Stimulated activated CD4-positive, alpha-beta T cell treated with anti-CD3 and anti-CD28 coated beads, Interleukin-1b, Interleukin-23, amount 100 ng/mL, for 24 hours (primary cell): ENCODE measurements at places on chromosomes 5 and 9.

GRCh38 chr9:134698587-134699342, 57.2 kb downstream of the COL5A1 start:
- no peak for DNase-seq

- DNase-seq = no peak
Measured at GRCh38 chr5:133483406-133484090, 128.8 kb downstream of the FSTL4 start.

DNA sequence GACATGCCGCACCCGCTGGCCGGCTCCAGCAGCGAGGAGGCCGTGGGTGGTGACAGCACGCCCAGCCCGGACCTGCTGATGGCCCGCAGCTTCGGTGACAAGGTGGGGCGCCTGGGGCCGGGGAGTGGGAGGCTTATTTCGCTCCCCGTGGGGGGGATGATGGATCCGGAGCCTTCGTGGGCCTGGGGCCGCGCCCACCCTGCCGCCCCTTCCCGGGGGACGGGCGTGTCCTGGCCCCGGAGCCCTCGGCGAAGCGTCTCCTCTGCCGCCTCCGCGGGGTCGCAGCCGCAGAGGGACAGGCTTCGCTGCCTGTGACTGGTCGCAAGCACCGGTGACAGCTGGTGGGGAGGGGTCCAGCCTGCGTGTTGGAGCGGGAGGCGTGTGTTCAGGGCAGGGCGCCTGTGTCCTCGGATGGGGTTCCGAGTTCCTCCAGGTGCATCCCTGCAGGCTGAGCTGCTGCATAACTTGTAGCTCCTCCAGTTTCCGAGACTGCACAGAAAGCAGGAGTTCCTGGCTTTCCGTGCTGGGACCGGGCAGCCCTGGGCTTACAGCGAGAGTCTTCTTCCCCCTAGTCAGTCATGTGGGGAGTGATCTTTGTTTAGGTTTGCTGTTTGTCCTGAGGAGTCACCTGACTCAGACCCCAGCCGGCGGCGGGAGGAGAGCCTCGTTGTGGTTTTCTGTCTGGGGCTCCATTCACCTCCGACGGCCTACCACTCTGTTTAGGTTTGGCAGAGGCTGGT, 666 bp downstream of the SNX30 start:
- DNase-seq = no peak

DNA sequence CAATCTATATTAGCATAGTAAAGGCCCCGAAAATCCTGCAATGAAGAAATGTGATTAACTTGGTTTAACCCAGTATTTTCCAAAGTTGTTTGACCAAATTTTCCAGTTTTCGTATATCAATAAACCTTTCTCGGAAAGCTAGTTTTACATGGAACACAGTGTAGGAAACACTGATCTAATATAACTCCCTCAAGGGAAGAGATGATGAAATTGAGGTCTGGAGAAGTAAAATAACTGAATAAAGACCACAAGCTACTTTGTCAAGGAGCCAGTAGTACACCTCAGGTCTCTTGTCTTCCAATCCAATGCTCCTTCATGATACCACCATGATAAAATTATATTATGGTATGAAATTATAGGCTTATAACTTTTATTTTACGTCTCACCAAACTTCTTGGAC, 118.1 kb upstream of the TARS1 start:
- DNase-seq = no peak

DNA sequence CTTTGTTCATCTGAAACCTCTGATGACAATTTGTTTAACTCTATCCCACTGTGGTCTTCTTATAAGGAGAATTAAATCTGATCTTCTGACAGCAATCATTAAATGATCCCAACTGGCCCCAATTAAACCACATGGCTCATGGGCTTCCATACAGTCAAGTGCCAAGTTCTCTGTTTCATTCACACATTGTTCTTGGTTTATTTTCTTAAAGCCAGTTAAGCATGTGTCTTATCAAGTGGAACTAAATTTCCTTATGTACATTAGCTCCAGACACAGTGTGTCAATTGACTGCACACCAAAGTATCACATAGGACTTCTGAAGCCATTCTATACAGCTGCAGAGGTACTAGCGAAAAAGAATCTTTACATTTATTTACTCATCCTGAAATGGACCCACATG, 51.2 kb downstream of the MEF2C start:
- no peak for DNase-seq

- DNase-seq = peak; percentile 48
Measured at GRCh38 chr9:123349691-123350480, 6.1 kb upstream of the CRB2 start.

- no peak for DNase-seq
Measured at GRCh38 chr5:160513485-160513884, 91.8 kb downstream of the PTTG1 start.

- DNase-seq = no peak
Measured at GRCh38 chr9:115952430-115953292, 200.9 kb upstream of the PAPPA start.

GRCh38 chr9:135602789-135603481, 36.4 kb downstream of the GLT6D1 start:
- peak; percentile 29 for DNase-seq

GRCh38 chr5:96753848-96754247, 53.9 kb downstream of the ERAP1 start:
- DNase-seq = no peak

DNA sequence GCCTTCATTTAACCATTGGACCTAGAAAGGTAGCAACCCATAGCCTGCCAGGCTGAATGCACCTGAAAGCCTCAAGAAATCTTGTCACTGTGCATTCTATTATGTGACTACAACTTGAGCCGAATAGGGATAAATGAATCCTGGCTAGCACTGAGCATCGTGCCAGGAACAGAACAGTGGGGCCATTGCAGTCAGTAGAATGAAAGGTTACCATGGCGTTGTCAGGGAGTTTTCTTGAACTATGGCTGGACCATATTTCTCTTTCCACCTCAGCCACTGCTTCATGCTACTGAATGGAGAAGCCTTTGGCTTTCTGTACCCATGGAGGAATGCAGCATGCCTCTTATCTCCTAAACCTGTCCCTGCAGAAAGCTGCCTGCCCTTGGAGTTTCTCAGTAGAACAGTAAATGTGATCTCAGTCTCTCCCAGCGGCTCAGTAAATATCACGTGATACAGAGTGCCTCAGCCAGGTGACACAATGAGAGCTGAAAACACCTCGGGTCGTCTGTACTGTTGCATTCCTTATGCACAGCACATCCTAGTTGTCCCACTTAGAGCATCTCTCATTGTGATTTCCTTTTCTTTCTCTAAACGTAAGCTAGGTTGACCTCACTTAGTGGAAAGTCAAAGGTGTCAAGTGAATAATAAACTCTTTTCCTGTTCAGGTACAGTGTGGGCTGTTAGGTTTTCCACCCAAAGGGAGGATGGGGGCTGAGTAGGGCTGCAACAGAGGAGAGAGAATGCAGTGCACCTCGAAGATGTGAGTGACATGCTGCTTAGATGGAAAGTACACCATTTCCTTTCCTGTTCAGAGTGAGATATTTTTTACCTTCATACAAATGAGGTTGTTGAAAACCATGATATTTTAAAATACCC, 115.3 kb downstream of the MACIR start:
- no peak for DNase-seq

- DNase-seq = no peak
Measured at GRCh38 chr9:108755979-108756378, 99.8 kb downstream of the ACTL7B start.
